ENCODE measurements at places on chromosomes 6 and 20.

DNA sequence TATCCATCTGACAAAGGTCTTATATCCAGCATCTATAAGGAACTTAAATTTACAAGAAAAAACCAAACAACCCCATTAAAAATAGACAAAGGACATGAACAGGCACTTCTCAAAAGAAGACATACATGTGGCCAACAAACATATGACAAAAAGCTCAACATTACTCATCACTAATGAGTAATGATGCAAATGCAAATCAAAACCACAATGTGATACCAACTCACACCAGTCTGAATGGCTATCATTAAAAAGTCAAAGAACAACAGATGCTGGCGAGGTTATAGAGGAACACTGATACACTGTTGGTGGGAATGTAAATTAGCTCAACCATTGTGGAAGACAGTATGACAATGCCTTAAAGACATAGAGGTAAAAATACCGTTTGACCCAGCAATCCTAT, 13.9 kb downstream of the MACROD2 start:
- DNase-seq = no peak

DNA sequence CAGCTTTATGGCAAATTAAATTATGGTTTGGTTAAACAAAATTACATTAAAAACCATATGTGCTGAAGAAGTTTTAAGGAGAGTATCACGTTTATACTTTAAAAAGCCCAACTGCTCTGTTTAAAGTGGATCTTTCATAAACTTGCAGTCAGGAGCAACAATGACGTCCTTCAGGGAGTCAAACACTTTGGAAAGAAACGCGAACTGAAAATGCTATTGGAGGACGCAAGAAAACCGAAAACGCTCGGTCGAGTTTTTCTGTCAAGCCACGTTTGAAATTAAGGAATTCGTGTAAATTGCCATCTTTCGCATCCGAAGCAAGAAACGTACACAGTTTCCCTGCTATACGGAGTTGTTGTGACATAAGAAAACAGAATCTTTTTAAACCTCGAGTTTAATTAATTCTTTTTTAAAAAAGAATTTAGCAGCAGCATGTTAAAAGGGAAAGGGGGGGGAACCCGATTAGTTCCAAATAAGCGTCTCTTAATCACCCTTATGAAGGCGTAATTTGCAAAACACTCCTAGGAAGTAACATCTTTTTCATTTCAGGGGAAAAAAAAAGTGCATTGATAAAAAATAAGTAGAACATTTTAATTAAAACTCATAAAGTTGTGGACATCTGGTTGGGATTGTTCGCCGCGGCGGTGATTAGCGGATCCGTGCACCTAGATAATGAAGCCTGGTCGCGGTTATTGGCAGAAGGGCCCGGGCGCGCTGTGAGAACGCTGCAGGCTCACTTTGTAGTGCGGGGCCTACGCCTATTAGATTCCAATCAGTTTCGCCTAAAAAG, 295.4 kb downstream of the TFAP2C start:
- DNase-seq = no peak

GRCh38 chr20:53570446-53571276, 23.0 kb downstream of the ZNF217 start:
- DNase-seq = no peak

DNA sequence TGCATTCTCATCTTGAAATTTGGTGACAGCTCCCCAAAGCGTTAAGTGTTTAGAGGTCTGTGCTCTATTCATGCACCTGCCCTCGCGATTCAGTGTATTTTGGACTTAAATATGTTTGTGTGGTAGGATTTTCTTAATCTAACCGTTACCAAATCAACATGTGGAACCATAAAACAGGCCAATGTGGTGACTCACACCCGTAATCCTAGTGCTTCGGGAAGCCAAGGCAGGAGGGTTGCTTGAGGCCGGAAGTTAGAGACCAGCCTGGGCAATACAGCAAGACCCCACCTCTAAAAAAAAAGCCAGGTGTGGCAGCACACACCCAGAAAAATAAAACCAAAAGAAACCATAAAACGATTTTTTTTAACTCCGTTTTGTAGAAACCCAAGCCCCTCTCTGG, 31.5 kb downstream of the PYGB start:
- DNase-seq = no peak

- no peak for DNase-seq
Observed at GRCh38 chr6:1263039-1263849, 48.7 kb upstream of the FOXQ1 start.

Data from stimulated activated CD4-positive, alpha-beta T cell treated with anti-CD3 and anti-CD28 coated beads, Interleukin-12 subunit alpha, Interleukin-12 subunit beta, amount 100 ng/mL, for 48 hours (primary cell).